ENCODE measurements at places on chromosomes 3 and 15.

- DNase-seq: no peak
These were observed 187.4 kb downstream of the FOXP1 start for GRCh38 chr3:71395927-71396695.

DNA sequence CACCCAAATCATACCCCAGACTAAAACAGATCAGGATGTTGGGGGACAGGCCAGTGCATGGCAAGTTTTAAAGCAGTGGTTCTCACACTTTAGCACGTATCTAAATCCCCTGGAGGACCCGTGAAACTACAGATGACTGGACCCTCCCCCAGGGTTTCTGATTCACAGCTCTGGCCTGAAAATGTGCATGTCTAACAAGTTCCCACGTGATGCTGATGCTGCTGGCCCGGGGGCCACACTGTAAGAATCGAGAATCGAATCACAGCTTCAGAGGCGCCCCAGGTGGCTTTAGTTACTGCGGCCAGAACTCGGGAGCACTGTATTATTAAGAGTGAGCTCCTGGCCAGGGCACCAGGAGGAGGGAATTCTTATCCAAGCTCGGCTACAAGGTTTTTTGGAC, 11.6 kb downstream of the ADAMTS17 start:
- DNase-seq: peak; percentile 35

DNA sequence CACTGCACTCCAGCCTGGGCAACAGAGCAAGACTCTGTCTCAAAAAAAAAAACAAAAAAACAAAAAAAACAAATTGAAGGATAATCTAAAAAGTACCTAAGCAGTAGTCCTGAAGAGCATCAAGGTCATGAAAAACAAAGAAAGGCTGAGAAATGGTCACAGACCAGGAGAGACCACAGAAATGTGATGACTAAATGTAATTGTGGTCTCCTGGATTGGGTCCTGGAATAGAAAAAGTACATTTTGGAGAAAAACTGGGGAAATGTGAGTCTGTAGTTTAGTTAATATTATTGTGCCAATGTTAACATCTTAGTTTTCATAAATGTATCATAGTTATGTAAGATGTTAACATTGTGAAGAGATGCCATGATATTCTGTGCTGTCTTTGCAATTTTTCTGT, 267.5 kb upstream of the NR2E3 start:
- no peak for DNase-seq

GRCh38 chr3:171487382-171487781, 27.2 kb upstream of the TNIK start:
- no peak for DNase-seq

- DNase-seq: no peak
These were observed 843.2 kb downstream of the CADM2 start for GRCh38 chr3:85801955-85802354.

DNA sequence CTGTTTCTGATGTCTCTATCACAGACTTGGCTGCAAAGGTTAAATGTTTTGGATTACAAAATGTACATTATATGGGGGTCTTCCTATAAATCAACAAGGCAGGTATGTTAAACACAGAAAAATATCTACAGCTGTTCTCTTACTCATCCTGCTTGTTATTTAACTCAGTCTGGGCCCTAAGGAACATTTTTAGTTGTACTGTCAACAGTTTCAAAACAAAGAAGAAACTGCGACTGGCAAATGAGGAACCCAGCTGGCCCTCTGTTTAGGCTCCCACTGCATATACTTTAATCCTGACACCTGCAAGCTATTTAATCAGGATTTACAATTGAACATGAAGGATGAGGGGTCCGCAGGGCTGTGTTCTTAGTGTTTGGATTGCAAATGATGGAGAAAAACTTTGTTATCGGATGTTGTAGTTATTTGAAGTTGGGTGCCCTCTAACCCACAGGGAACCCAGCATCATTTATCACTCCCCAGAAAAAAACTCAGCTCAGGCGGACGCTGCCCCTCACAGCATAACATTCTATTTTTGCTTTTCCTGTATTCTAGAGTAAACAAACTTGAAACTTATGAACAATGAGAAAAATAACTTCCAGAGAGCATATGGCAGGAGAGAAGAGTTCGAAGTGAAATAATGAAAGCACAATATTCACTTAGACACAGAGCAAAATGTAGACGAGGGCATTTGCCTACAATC, 91.2 kb downstream of the POLR2M start:
- no peak for DNase-seq
